ENCODE measurements at places on chromosomes 7 and 10. TPM values are rescaled to one million over a fixed set of nuclear protein-coding genes. Genes with fewer than 3 reads are reported as not detected.

Gene ZNF425
- total RNA-seq: 0.66 TPM

DNA sequence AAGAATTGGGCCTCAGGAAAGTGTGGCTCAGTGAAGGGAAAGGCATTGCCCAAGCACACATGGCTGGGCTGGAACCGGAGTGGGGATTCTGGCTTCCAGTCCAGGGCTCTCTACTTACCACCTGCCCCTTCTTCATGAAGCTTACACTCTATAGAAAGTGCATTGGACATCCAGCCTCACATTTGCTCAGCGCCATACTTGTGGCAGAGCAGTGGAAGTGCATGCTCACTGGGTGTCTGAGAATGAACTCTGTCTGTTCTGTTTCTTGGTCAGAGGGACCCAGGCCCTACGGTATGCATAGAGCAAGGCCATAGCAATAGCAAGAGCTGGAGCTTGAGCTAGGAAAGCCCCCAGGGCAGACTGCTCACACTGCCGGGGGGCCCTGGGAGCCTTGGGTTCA, 1253.5 kb downstream of the TYW1 start:
- no peak for DNase-seq

Gene HOXA5
- not detected for total RNA-seq

DNA sequence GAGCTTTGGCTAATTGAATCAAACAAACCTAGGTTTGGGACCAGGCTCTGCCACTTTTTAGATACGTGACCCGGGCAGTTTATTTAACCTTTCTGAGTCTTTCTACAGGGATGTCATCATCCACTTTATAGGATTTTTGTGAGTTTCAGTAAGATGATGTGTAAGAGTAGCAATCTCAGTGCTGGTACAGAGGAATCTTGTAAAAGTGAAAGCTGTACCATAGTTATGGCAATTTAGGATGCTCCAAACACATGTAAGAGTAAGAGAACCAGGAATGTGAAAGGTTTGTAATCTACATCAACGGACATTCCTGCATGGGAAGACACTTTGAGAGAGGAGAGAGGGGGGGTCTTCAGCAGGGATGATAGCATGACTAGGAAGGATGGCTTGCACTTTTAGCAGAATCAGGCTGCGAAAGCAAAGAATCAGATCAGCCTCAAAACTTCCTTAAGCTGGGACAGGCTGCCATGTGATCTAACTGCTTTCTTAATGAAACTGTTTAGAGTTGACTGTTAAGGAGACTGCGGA, 968 bp downstream of the NOLC1 start:
- no peak for DNase-seq

- DNase-seq: no peak
Measured at GRCh38 chr10:79392506-79393176, 45.4 kb downstream of the PPIF start.

GRCh38 chr7:89123871-89124270, 328.3 kb upstream of the TEX47 start:
- DNase-seq: no peak

DNA sequence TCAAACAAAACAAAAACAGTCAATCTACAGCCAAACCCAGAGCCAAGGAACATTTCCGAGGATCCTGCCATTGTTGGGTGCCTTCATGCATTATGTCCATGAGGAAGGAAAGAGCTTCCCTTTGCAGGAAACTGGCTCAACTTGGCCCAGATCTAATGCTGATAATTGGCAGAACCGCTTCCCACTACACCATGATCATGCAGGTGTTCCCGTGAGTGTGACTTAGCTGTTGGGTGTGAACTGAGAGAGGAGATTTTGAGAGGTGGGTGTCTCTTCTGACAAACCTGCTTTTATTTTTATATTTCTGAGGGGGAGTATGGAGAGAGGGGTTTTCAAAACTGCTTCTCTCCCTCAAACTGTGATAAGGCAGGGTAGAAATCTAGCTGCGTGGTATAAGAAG, 14.6 kb downstream of the SAP25 start:
- DNase-seq: no peak

DNA sequence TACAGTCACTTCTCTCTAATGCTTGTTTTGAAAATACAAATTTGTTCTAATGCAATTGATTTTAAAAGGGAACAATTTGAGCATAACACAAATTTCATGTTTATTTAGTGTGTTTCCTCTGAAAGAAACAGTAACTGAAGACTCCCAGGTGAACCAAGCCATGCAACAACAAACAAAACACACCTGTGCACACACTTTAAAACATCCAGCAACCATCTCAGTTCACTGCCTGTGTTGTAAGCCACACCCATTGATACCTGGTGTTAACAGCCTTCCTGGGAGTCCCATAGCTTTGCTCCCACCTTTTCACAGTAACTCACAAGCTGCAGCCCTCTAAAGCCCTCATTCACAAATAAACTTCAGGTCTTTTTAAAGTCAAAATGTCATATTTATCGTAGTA, 89.3 kb downstream of the DOCK4 start:
- no peak for DNase-seq

DNA sequence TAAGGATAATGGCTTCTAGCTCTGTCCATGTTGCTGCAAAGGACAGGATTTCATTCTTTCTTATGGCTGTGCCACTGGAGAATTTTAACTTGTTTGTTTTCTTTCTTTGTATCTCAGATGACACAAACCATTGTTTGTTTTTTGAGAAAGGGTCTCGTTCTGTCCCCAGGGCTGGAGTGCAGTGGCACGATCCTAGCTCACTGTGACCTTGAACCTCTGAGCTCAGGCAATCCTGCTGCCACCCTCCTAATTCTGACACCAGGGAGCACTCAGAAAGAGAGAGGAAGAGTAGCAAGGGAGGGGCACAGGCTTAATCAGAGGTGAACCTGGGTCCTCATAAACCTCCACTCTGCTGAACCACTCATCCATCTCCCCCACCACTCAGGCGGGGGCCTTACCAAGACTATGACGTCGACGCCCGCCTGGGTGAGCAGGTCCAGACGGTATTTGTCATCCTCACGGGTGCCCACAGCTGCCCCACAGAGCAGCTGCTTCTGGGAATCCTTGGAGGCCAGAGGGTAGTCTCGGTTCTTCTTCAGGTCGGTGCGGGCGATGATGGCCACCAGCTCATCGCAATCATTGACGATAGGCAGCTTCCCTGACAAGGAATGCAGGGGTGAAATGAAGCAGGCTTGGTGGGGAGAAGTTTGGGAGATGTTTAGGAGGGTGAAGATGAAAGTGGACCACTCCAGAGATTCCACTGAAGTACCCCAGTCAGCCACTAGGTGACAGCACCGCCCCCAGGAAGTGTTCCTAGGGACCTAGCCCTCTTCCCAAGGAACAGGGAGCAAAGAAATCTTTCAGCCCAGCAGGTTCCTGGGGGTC, 11.6 kb downstream of the IMPDH1 start:
- DNase-seq: peak; percentile 77

GRCh38 chr10:3045471-3046209, 21.7 kb upstream of the PFKP start:
- peak; percentile 83 for DNase-seq

DNA sequence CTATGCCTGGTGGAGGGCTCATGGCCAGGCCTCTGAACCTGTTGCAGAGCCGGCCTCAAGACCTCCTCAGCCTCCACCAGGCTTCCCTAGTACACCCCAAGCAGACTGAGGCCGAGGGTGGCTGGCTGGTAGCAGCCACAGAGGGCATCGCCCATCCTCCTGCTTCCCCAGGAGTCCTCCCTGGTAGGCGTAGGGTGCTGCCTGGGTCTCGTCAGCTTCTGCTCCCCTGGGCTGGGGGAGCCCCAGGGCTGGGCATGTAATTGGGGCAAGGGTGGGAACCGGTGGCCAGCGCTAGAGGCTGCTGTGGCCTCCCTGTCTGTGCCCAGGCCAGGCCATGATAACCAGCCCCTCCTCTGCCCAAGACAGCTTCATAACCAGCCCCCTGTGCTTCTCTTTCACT, 32.6 kb downstream of the TBATA start:
- DNase-seq: no peak

Gene HEPACAM2
- 2.0 TPM for total RNA-seq

Gene MOGAT3
- not detected for total RNA-seq

- no peak for DNase-seq
Measured at GRCh38 chr7:29145553-29146056, 732 bp downstream of the CPVL start.

Gene TBRG4
- total RNA-seq: 287 TPM

DNA sequence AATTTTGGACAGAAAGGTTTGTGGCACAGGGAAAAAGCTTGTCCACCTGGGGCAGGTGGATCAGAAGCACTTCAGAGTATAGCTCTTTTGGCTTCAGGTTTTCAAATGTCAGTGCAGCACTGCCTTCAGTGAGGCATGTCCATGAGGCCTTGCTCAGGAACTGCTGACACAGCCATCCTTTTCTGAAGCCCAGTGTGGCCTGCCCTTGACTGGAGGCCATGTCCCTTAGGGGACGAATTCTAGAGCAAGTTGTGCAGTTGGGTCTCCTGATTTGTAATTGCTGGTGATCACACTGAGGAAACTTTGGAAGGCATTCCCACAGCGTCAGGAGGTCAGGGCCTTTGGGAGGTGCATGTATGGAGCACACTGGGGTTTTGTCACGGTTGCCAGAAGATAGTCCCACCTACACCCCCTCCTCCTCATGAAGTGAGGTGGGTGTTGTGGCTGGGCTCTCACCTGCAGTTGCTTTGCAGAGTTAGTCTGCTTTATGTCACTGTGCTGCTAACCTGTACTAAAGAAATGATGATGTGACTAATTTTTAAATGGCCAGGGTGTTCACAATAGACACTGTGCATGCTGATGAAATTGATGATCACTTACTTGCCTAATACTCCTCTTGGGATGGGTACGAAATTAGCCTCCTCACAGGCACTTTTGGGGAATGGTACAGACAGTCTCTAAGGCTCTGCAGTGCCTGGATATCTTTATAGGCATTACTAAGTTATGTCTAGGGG, 41.7 kb downstream of the OGDH start:
- DNase-seq: no peak

GRCh38 chr10:132697578-132698200, 88.3 kb downstream of the NKX6-2 start:
- no peak for DNase-seq

Gene OPN1SW
- total RNA-seq: not detected

Gene DNAJC12
- 37.0 TPM for total RNA-seq

Gene GTF2I
- total RNA-seq: 162 TPM

DNA sequence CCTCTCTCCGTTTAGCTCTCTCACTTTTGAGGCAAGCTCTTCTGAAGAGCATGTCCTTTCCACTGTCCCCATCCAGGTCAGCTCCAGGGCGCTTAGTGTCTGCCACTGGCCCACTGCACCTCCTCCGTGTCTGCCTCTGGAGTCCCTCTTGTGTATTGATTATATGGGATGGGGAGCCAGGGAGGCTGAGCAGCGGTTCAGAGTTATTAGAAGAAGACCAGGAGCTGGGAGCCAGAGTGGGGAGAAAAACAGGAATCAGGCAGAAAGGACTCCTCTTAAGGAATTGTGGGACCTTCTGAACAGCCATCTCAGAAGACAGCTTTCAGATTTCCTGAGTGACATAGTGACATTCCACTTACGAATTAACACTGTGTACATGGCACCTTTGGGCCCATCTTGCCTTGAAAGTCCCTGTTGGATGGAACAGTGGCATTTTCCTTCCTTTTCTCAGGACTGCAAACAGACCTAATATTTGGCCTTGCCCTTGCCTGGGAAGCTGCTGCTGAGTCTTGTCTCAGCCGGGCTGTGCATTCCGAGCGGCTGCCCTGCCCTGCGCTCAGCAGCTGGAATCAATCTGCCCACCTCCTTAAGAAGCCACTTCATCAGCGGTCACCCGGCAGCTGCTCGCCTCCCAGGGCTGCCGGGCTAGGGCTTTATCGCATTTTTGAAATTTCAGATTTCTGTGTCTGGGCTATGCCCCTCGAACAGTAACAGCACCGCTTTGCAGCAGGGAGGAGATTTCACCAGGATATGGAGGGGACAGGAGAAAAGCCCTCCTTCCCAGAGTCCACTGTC, 81.1 kb upstream of the PRKG1 start:
- DNase-seq: no peak

Data from K562 (cell line).